ENCODE measurements at places on chromosomes 16 and 17. TPM values are rescaled to one million over a fixed set of nuclear protein-coding genes. Genes with fewer than 3 reads are reported as not detected.

The ALOXE3 gene
- polyA plus RNA-seq, result not detected

The CCT6B gene
- 7.1 TPM for polyA plus RNA-seq

The NTN3 gene
- 2.3 TPM for polyA plus RNA-seq

The MINK1 gene
- polyA plus RNA-seq, result 69.7 TPM

The FOXJ1 gene
- polyA plus RNA-seq, result 15.5 TPM

The EVI2A gene
- 1.8 TPM for polyA plus RNA-seq

The GUCY2D gene
- 0.45 TPM for polyA plus RNA-seq

The KRTAP2-3 gene
- polyA plus RNA-seq, result not detected

The DPEP3 gene
- polyA plus RNA-seq, result 0.08 TPM

The HOXB3 gene
- 224 TPM for polyA plus RNA-seq

The SECTM1 gene
- polyA plus RNA-seq, result 1.3 TPM

The SMIM5 gene
- polyA plus RNA-seq, result 5.1 TPM

DNA sequence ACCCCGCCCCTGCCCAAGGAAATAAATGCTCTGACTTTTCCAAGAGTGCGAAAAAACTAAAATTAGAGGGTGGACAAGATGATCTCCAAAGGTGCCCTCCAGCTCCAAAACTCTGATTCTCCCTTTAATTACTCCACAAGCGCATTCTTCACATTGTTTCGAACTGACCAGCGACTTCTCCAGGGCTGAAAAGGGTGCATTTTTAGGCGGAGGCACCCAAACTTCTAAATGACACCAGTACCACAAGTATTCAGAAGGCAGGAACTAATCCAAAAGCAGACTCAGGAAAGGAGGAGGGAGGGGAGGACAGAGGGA, 750 bp downstream of the ZFHX3 start:
- no peak for DNase-seq

- no peak for DNase-seq
Observed at GRCh38 chr17:58316260-58316960, 12.2 kb downstream of the TSPOAP1 start.

DNA sequence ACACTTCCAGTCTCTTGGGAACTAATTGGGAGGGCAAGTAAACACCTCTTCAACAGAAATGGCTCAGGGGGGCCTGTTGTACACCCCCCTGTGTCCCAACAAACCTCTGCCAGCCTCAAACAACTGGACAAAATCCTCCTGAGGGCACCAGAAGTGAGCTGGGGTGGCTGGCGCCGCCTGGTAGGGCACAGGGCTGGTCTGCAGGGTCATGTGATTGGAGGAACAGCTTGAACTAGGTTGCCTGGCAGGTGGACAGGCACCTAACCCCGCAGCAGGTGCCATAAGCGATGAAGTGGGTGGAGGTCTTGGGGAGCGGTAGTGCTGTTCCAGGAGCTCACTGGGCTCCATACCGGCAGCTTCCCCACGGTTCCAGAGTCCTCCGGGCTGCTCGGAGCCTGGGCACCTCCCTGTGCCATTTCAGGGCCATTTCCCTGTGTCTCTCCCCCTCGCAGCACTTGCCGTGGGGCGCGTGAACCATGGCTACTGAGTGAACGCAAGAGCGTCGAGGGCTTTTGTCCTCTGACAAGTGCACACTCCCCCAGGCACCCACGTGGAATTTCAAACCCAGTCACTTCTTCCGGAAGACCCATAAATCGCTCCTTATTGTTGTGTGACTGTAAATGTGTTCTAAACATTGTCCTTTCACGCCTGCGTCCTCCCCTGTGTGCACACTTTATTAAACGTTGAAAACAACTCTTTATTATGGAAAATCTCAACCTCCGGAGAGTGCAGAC, 101.5 kb downstream of the SEC14L1 start:
- DNase-seq, result no peak

GRCh38 chr16:50365791-50366575, 2.8 kb downstream of the BRD7 start:
- DNase-seq, result no peak

GRCh38 chr16:69182730-69183416, 4.1 kb upstream of the SNTB2 start:
- DNase-seq, result no peak

DNA sequence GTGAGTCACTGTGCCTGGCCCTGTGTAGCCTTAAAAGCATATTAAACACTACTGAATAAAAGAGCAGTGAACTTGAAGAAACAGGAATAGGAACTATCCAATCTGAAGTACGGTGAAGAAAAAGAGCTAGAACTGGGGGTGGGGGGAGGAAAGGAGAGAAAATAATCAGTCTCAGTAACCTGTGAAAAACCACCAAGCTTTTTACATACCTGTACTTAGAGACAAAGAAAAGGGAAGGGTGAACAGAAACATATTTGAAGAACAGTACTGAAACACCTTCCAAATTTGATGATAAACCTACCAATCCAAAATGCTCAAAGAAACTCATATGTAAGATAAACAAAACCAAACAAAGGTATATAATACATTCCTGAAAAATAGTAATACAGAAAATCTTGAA, 77.5 kb downstream of the USP32 start:
- no peak for DNase-seq

- peak; percentile 83 for DNase-seq
Observed at GRCh38 chr16:71412270-71413160, 29.3 kb downstream of the TLE7 start.

- DNase-seq, result no peak
Observed at GRCh38 chr16:88013091-88013609, 61.9 kb downstream of the BANP start.

DNA sequence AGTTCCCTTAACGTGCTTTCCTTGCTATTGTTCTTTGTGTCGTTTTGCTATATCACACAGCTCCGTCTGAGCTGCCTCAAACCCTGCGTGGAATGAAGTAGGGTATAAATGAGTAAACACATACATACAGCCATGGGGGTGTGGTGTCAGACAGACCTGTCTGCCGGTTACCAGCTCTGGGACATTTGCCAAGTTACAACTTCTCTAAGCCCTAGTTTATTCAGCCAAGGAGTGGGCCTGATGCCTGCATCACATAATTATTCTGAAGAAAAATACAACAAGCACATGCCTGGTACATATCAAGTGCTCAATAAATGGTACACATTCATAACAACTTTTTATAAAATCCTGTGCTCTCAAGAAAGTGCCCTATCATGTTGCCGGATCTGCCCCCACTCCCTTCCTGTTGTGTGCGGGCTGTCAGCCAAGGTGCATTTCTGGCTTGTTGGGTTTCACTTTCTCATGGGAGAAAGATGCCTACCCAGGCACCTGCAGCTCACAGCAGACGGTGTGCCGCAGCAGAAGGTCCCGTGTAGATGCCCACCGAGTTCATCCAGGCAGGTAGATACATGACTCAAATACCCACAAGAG, 30.5 kb downstream of the SMPD3 start:
- DNase-seq, result no peak

DNA sequence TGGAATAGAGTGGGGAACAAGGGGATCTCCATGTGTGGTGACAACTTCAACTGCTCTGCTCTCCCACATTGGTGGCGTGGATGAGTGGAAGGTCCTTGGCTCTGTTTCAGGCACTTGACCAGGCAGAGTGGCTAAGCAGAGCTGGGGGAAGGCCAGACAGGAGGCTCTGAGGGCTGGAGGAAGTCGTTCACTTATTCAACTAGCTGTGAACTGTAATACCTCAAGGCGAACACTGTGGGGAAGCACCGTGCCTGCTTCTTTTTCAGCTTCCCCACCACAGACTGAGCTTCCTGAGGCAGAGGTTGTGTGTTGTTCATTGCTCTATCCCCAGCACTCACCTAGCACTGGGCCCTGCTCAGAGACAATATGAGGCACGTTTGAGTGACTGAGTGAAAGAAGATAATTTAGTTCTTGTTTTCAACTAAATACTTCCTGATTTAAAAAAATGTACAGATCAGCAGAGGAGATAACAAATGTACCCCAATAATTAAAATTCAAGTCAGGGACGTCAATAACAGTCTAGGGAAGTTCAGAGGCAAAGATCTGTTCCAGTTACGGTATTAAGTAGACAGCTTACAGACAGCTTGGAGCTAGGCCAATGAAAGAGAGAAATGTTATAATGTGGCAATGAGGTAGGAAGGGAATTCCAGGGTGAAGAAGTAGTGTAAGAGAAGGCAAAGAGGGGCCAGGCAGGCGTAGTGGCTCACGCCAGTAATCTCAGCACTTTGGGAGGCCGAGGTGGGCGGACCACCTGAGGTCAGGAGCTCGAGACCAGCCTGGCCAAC, 34.7 kb downstream of the MYO18A start:
- DNase-seq, result peak; percentile 59

DNA sequence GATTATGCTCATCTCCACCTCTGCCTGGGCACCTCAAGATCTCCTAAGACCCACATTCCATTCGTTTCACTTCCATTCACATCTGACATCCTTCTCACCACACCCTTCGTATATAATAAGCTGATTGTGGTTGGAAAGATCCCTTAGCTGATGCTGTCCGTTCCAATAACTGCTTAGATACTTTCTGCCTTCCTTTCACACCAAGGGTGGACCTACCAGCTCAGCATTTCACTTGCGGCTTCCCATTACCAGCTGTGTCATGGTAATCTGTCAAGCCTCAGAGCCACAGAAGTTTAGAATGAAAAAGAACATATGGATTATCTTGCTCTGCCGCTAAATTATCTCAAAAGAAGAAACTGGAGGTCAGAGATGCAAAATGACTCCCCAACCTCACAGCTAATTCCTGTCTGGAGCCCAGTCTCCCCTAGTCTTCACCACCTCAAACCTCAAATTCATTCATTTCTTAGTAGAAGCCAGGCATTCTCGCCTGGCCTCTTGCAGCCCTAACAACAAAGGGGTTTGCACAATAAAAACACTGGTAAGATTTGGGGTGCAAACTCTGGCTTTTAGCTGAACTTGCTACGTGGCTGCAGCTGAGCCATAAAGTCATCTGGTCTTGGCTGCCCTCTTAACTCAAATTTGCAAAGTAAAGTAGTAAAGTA, 182.8 kb upstream of the HS3ST3A1 start:
- DNase-seq, result no peak

- DNase-seq, result no peak
Observed at GRCh38 chr17:81869221-81870130, 1.7 kb downstream of the ARHGDIA start.

- DNase-seq, result no peak
Observed at GRCh38 chr17:72145962-72146361, 25.1 kb downstream of the SOX9 start.

GRCh38 chr16:53065461-53066061, 10.8 kb downstream of the CHD9 start:
- no peak for DNase-seq

DNA sequence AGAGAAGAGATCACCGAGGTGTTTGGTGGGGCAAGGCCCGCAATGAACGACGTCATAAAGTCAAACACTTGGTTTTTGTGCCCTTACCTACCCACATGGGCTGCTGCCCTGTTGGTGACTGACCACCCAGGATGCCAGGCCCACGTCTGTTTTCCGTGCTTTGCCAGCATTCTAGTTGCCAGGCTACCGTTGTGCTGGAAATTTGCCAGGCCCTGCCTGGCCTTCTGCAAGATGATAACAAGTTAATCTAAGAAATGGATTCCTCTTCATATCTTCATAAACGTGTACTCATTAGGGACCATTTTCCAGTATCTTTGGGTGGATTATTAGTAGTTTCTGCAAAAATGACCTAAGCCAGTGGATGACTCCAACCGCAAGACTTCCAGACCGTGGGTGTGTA, 35.4 kb downstream of the SLC6A4 start:
- no peak for DNase-seq

GRCh38 chr17:63439687-63440086, 6.4 kb downstream of the CYB561 start:
- DNase-seq, result no peak

GRCh38 chr16:3074860-3075522, 9.6 kb downstream of the IL32 start:
- no peak for DNase-seq

DNA sequence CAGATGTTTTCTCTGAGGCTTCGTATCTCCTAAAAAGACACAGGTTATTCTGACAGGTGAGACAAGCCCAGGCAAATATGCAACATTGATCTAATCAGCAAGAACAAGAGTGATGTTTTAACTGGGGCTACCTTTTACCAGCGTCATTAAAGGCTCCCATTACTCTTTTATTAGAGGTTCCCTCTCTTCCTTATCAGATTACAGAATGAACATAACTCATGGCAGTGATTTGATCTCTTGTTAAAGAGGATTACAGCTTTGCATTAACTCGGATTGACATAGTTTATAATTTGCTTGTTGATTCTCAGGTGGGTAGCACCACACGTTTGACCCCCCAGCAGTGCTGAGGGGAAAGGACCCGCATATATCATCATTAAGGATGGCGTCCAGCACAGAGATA, 90.5 kb downstream of the AATF start:
- DNase-seq, result no peak

DNA sequence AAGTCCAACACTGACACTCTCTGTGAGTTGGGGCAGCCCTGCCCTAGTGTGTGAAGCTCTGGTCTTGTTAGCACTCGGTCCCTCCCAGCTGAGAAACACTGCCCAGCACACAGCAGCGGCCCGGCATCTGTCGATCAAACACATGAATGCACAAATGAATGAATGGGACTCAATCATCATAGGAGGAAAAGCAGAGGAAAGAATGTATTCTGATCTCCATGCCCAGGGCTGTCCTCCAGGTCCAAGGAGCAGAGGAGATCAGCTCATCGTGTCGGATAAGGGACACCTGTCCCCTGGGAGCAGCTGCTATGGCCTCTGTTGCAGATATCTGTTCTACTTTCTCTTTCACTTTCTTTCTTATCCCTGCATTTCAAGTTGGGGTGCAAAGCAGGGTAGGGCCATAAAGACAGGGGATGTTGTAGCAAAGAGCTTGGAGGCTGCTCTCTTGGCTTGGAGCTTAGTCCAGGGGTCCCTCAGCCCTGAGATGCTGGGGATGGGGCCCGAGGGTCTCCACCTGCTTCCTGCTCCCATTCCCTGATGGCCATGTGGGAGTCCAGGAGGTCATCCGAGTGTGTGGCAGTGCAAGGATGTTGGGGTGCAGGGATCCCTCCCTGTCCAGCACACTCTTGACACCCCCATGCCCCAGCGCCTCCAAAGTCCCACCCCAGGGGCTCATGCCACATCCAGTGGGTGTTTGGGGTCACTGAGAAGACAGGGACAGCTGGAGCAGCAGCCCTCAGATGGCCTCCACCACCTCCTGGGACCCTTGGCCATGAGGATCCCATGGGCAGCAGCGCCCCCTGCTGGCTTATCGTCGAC, 88.2 kb downstream of the IRF8 start:
- no peak for DNase-seq

DNA sequence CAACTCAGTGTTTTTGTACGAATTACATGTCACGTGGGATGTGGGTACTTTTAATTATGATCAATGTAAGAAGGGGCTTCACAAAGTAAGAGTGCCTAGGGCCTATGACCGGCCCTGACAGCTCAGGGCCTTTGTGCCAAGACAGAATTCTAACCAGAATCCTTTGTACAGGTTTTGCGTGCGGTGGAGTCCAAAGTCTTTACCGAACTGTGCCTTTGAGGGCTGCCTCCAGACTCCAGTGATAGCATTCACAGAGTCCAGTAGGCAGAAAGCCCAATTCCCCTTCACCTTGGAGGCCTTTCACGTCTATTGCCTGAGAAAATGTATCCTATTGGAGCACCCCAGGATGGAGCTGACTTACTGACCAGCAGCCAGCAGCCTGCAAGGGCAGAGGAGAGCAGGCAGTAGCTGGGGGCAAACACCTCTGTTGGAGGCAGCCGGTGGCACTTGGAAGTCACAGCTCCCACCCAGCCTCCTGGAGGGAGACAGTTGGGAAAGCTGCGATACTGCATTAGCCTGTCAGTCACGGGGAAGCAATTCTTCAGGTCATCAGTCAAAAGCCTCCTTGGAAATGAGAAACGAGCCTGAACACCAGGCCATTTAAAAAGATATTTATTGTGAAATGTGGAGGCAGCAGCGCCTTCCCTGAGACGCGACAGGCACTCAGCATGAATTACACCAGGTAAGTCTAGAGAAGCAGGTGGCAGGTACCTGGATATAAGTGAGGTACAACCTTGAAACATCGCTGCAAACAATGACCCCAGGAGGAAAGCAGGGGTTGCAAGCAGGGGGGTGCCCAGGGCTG, 98.1 kb upstream of the CDYL2 start:
- no peak for DNase-seq
